Glomerular endothelial cell (primary cell): ENCODE measurements at places on chromosomes 7 and 10. TPM values are rescaled to one million over a fixed set of nuclear protein-coding genes. Genes with fewer than 3 reads are reported as not detected.

SPDYE9 gene
- total RNA-seq: not detected in 2 replicates

MRLN gene
- total RNA-seq: not detected in 2 replicates

SH2B2 gene
- total RNA-seq: 5.5 and 11.9 TPM in 2 replicates

OR2A42 gene
- not detected in 2 replicates for total RNA-seq

TAS2R3 gene
- 0.35 TPM in 1 of 2 replicates, not detected in the other for total RNA-seq

SFTPA1 gene
- total RNA-seq: not detected in 2 replicates

DNA sequence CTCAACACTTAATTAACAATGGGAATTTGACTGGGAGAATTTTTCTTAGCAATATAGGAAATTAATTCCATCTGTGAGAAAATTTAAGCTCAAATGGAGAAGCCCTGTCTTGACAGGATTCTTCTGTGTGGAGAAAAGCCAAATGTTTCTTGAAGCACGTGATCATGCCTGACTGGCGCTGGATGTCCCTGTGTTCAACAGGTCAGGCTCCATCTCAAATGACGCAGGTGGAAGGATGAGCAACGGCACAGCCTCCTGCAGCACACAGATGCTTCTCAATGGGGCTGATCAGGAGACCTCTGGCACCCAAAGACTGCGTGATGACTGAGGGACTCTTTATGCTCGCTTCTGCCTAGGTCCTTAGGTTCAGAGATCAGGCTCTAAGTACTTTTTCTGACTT, 143.8 kb downstream of the RSU1 start:
- DNase-seq: no peak

DNA sequence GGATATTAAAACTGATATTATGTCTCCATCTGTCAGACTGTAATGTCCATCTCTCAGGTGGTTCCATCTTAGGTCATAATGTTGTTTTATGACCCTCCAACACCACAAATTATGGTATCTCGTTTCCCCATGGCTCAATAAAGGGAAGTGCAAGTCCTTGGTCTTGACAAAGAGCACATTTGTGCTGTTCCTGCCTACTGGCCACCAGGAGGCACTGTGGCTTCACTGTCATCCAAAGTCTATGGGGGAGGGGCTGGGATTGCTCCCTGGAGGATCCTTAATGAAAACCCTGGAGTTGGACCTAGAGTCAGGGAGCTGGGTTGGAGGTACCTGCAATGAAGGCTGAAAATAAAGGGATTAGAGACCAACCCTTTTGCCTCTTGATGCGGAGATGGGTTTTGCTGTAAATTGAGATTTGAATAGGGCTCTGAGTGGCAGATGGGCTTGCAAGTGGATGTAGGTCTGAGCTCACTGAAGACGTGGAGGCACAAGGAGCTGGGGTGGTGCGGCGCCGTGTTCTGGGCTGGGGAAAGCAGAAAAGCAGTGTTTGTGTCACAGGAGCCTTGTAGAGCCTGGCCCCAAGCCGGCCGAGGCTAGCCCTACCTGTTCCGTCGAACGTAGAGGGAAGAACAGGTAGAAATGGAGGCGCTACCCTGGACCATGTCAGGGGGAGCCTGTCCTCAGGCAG, 180.5 kb upstream of the PRSS58 start:
- DNase-seq: no peak

GRCh38 chr10:72171175-72171630, 44.6 kb upstream of the ANAPC16 start:
- peak; percentile 78 for DNase-seq

GRCh38 chr7:155995183-155995612, 182.9 kb upstream of the SHH start:
- DNase-seq: no peak

- no peak for DNase-seq
These were observed 152.0 kb upstream of the PCBD1 start for GRCh38 chr10:71040343-71040742.

DNA sequence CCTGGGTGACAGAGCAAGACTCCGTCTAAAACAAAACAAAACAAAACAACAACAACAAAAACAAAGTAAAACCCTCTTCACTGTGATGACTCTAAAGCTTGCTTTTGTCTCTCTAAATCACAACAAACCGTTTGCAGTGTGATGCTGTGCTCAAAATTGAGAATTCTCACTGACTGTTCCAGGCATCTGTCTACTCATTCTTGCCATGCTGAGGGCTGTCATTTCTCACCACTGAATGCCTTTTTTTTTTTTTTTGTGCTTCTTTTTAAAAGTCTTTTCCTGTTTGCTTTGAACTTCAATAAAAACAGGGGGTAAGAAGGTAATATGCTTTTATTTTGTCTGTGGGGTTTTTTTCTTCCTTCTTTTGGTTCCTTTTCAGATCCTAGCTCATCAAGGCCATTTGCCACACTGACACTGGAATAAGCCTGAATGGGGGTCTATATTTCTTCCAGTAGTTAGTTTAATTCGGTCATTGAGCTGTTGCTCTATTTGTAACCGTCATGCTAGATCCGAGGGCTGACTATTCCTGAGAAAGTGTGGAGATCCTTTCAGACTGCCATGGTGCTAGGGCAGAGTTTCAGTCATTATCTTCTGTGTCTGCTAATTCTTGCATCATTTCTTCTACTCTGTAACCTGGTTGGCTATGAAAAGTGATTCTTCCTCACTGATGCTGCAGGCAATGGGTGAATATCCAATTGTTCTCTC, 10.6 kb downstream of the FAS start:
- DNase-seq: no peak

GRCh38 chr7:136063326-136063666, 86.1 kb upstream of the MTPN start:
- DNase-seq: no peak

GRCh38 chr7:55021053-55021452, 2.2 kb downstream of the EGFR start:
- no peak for DNase-seq

GRCh38 chr10:129272176-129272575, 194.9 kb upstream of the MGMT start:
- no peak for DNase-seq

DNA sequence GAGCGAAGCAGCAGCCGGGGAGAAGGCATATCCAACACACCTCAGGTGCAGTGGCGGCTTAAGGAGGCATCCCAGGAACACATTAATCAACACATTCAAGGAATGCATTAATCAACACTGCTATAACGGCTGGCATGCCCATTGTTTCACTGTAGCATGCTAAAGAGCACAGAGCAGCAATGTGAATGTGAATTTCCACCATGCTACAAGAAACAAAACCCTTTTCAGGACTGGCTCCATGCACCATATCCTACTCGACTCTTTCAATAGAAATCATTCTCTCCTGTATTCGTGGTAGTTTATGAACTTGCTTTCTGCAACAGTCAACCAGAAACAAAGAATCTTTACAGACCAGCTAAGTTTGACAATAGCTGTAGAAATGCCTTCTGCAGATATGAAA, 149.0 kb downstream of the NRCAM start:
- no peak for DNase-seq

DNA sequence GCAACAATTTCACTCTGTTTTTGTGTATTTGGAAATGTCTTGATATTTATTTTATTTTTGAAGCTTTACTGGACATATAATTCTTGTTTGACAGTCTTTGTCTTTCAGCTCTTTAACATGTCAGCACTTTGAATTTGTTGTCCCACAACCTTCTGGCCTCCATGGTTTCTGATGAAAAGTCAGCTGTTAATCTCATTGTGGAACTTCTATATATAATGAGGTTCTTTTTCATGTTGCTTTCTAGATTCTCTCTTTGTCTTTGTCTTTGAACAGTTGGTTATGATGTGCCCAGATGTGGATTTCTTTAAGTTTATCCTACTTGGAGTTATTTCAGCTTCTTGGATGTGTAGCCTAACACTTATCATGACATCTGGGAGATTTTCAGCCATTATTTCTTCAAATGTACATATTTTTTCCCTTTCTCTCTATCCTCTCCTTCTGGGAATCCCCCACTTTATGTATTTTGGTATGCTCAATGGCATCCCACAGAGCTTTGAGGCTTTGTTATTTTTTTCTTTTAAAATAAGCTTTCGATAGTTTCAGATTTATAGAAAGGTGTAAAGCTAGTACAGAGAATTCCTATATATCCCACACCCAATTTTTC, 9.5 kb upstream of the LMTK2 start:
- no peak for DNase-seq

DNA sequence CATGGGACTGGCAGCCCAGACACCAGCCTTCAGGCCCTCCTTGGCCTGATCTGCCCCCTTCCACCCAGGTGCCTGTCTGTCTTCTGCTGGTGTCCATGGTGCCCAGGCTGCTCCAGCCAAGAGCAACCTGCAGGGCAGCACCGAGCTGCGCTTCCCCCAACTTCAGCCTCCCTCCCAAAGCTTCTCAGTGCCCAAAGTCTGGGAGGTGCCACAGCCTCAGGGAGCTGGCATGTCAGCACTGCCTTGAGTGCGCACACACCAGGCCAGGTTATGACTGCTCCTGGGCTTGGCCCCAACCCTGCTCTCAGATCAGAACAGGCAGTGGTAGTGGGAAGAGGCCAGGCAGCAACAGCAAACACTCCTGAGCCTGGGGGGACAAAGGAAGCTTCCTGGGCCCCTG, 304.6 kb upstream of the NRG3 start:
- DNase-seq: no peak
